Motor neuron (in vitro differentiated cells): ENCODE measurements at places on chromosomes 3 and 15. TPM values are rescaled to one million over a fixed set of nuclear protein-coding genes. Genes with fewer than 3 reads are reported as not detected.

The GHSR gene
- total RNA-seq = not detected in 2 replicates

The DNAJB8 gene
- total RNA-seq = under 0.01 and 0.25 TPM in 2 replicates

The PCLAF gene
- 0.54 TPM in 1 of 2 replicates, not detected in the other for total RNA-seq

The CCDC9B gene
- total RNA-seq = 0.56 and 0.87 TPM in 2 replicates

The TTLL13 gene
- 0.17 and 0.23 TPM in 2 replicates for total RNA-seq

The MESP2 gene
- total RNA-seq = 0.46 TPM in 1 of 2 replicates, not detected in the other
